ENCODE measurements at places on chromosomes 2 and 18.

DNA sequence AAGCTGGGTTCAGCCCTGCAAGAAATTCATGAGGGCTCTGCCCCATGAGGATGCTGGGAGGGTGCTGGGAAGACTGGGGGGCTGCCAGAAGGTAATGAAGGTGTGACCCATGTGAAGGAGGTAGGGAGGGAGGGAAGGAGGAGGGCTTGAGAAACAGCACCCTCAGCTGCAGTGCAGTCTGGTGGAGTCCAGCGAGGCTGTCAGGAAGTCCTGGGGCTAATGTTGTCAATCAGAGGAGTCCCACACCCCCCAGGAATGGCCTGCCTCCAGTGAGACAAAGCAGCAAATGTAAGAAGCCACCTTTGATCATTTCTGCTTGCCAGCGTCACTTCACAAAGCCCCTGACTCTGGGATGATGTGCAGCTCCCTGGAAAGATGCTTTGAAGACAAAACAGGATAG, 248.4 kb downstream of the SH3BP4 start:
- no peak overlapping the region for H3K27ac ChIP-seq
- peaks cover 26% of the 10 kb centered on the region for H3K27me3 ChIP-seq
- H3K4me1 ChIP-seq: no peaks in the 10 kb centered on the region
- H3K4me3 ChIP-seq: no peak overlapping the region

GRCh38 chr2:15982285-15983044, 42.1 kb downstream of the MYCN start:
- DNase-seq: no peak
- H3K27ac ChIP-seq: no peak overlapping the region
- H3K4me1 ChIP-seq: no peaks in the 10 kb centered on the region
- H3K27me3 ChIP-seq: peaks cover 4% of the 10 kb centered on the region
- no peaks in the 10 kb centered on the region for H3K36me3 ChIP-seq
- no peak overlapping the region for H3K4me3 ChIP-seq

DNA sequence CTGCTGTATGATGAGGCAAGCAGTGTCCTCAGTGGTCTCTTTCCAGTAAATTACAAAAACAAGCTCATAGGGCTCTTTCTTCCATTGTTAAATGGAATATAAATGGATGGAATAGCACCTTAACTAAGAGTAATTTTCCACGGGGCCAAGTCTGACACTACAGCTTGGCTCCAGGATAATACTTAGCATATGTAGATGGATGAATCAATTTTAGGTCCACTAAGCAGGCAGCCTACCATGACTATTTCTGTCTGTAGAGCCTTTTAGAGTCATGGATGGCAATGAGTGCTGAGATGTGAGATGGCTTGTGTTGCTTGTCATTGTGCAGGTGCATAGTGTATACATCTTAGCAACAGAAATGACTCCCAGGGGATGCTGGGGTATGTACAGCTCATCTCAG, 125.9 kb downstream of the PKP4 start:
- no peak for DNase-seq
- no peaks in the 10 kb centered on the region for H3K4me1 ChIP-seq
- H3K36me3 ChIP-seq: no peaks in the 10 kb centered on the region
- no peaks in the 10 kb centered on the region for H3K27me3 ChIP-seq
- H3K4me3 ChIP-seq: no peak overlapping the region

DNA sequence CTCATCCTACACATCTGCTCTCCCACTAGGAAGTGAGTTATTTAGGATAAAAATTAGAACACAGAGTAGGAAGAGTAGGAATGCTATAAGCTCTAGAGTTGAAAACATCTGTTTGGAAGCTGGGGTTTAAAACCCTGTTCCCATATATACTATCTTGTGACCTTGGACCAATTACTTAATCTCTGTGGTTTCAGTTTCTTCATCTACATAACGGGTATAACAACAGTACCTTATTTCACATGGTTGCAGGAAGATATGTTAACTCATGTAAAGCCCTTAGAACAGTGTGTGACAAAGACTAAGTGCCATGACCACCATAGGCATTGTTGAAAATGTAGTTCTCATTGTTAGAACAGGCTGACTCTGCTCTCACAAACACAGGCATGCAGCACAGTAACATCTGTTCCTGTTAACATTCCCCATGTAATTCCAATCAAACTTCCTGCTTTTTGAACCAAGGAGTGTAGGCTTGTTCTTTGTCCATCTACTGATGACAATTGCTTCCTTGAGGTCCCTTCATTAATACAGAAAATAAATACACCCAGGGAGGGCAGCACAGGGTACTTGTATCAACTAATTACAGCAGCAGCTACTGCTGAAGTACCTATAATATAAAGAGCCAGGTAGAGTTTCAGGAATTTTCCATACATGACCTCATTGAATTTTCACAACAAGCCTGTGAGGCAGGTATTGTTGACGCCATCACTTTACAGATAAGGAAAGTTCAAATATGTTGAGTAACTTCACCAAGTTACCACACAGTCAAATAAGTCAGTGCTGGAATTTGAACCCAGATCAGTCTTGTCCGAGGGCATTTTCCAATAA, 204.2 kb downstream of the L3MBTL4 start:
- H3K4me3 ChIP-seq: no peak overlapping the region
- no peak overlapping the region for H3K27ac ChIP-seq
- H3K4me1 ChIP-seq: no peaks in the 10 kb centered on the region
- H3K36me3 ChIP-seq: peaks cover 17% of the 10 kb centered on the region

- H3K27ac ChIP-seq: no peak overlapping the region
- H3K4me3 ChIP-seq: no peak overlapping the region
- DNase-seq: no peak
- no peaks in the 10 kb centered on the region for H3K27me3 ChIP-seq
Measured at GRCh38 chr18:49127471-49128190, 176.9 kb upstream of the SMAD7 start.

GRCh38 chr2:23301136-23301535, 83.8 kb upstream of the KLHL29 start:
- no peaks in the 10 kb centered on the region for H3K4me1 ChIP-seq
- H3K27ac ChIP-seq: no peak overlapping the region
- H3K4me3 ChIP-seq: no peak overlapping the region
- DNase-seq: no peak

- peaks cover 14% of the 10 kb centered on the region for H3K36me3 ChIP-seq
- peak overlapping the region; percentile 96 for H3K27ac ChIP-seq
- no peaks in the 10 kb centered on the region for H3K27me3 ChIP-seq
- peak overlapping the region; percentile 82 for H3K4me3 ChIP-seq
- H3K4me1 ChIP-seq: peaks cover 67% of the 10 kb centered on the region
Measured at GRCh38 chr2:54570925-54571694, 115.0 kb downstream of the SPTBN1 start.

- H3K4me1 ChIP-seq: no peaks in the 10 kb centered on the region
- no peak overlapping the region for H3K4me3 ChIP-seq
- no peak for DNase-seq
- no peaks in the 10 kb centered on the region for H3K36me3 ChIP-seq
Measured at GRCh38 chr2:170307052-170307451, 129.1 kb downstream of the MYO3B start.

DNA sequence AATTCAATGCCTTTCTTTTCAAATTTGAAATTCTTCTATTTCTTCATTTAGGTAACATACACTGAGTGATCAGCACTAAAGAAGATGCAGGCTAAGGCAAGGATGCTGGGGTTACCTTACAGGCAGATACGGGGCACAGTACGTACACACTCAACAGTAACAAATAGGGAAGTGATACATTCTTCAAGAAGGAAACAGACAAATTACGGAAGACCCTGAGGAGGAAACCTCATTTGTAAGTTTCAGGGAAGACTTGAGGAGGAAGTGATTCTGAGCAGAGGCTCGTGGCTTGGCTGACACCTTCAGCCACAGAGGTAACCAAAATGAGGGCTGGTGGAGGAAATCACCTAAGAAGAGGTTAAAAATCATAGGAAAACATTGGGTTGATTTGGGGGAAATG, 1108.3 kb upstream of the KLHL29 start:
- DNase-seq: no peak
- no peak overlapping the region for H3K27ac ChIP-seq
- H3K36me3 ChIP-seq: no peaks in the 10 kb centered on the region

DNA sequence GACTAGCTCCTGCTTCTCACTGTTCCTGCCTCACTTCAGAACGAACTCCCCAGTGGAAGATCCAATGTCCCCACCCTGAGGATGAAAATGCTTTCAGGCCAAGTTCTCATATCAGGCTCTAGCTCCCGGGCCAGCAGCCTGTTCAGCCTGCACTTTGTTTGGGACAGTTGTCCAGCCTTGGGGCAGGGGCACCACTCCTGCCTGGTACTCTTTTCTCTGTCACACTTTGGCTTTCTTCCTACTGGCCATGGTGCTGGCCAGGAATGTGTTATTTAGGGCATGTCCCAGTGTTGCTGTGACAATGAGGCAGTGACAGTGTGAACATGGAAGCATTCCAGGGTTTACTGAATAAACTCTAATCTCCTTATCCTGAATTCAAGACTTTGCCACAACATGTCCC, 154.1 kb downstream of the GALNT14 start:
- no peak overlapping the region for H3K27ac ChIP-seq
- no peak for DNase-seq
- no peak overlapping the region for H3K4me3 ChIP-seq

DNA sequence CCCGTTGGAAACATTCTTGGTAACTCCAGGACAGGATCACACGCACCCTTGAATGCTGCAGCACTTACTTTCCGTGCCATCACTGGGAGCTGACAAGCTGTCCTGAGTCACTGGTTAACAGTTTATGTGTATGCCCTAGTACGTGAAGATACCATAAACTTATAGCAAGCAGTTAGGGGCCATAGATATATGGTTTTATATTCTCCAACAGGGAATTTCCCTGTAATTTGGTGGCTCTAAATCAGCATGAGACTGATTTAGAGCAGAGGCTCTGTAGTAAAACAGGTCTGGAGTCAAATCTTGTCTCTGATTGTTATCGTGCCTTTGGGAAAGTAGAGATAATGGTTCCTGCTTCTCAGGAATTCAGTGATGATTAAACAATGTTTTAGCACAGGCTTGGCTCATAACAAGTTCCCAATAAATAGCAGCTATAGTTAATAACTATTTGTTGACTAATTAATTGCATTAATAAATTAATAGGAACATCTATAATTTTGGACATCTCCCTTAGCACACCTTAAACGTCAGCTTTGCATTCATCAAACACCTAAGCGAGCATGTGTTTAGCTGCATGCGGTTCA, 215.2 kb downstream of the VAPA start:
- H3K4me3 ChIP-seq: no peak overlapping the region
- peaks cover 40% of the 10 kb centered on the region for H3K27me3 ChIP-seq
- H3K27ac ChIP-seq: no peak overlapping the region
- H3K4me1 ChIP-seq: peaks cover 4% of the 10 kb centered on the region
- no peak for DNase-seq

DNA sequence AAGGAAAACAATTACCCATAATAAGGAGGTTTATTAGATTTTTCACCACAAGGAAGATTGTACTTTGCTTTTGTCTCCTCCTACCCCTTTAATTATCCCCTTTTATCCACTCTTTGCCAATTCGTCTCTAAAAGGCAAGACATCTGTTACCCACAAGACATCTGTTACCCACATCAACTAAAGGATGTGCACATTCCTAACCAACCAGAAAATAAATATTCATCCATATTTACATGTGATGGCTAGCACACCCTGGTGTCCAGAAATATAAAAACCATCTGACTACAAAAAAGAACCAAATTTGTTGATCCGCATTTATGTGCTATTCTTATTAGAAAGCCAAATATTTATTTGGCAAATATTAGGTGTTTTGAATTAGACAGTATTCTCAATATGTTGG, 35.7 kb downstream of the ACVR1C start:
- H3K36me3 ChIP-seq: no peaks in the 10 kb centered on the region
- no peak for DNase-seq
- no peak overlapping the region for H3K4me3 ChIP-seq
- peaks cover 16% of the 10 kb centered on the region for H3K4me1 ChIP-seq
- no peaks in the 10 kb centered on the region for H3K27me3 ChIP-seq

DNA sequence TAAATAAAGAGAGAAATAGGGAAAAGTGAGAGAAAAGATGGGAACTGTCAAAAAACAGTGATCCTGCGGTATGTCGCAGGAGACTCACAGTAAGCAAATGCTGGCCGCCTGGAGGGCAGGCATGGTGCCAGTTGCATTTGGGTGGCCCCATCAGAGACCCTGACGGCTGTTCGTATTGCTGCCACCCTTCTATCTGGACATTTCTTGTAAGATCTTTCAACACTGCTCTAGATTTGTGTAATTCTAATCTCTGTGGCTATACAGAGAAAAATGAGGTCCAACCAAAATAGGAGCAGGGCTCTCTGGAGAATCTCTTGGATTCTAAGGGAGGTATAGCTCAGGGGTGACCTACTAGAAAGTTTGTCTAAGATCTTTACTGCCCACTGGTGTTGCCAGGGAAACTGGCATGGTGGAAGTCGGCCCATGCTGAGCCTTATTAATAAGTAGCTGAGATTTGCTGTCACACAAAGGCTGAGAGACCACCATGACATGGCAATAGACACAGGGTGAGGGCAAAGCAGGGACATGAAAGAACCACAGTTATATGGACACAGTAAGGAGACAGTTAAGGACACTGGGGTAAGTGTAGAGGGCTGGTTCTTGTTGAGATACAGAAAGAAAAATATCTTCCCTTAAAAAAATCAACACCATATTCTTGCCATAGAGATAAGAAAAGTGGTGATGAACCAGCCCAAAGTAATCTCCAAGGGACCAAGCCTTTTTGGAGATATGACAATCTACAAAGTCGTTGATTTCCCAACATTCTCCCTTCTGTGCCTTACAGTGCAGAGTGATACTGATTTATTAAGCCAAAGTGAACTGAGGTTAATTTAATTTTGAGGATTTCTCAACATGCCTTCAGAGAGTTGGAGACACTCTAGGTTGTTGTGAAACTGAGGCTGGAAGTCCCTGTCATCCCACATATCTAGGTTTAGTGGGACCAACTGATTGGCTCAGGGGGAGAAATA, 26.4 kb upstream of the FZD7 start:
- peaks cover 7% of the 10 kb centered on the region for H3K27me3 ChIP-seq
- no peak overlapping the region for H3K4me3 ChIP-seq
- peaks cover 7% of the 10 kb centered on the region for H3K4me1 ChIP-seq
- H3K27ac ChIP-seq: no peak overlapping the region
- no peak for DNase-seq
- H3K36me3 ChIP-seq: no peaks in the 10 kb centered on the region

- H3K4me3 ChIP-seq: no peak overlapping the region
- no peak overlapping the region for H3K27ac ChIP-seq
- no peaks in the 10 kb centered on the region for H3K36me3 ChIP-seq
- H3K27me3 ChIP-seq: peaks cover 7% of the 10 kb centered on the region
- H3K4me1 ChIP-seq: no peaks in the 10 kb centered on the region
Measured at GRCh38 chr2:29865512-29865911, 55.9 kb downstream of the ALK start.

- no peak overlapping the region for H3K27ac ChIP-seq
- H3K36me3 ChIP-seq: no peaks in the 10 kb centered on the region
- H3K4me1 ChIP-seq: peaks cover 4% of the 10 kb centered on the region
Measured at GRCh38 chr2:231415029-231415428, 19.5 kb downstream of the B3GNT7 start.

GRCh38 chr2:157572725-157573124, 55.9 kb downstream of the ACVR1C start:
- H3K27me3 ChIP-seq: no peaks in the 10 kb centered on the region
- H3K27ac ChIP-seq: peak overlapping the region; percentile 15
- no peaks in the 10 kb centered on the region for H3K36me3 ChIP-seq
- no peak overlapping the region for H3K4me3 ChIP-seq
- H3K4me1 ChIP-seq: peaks cover 2% of the 10 kb centered on the region

All from naive B cell (primary cell).